CD4-positive, CD25-positive, alpha-beta regulatory T cell (primary cell): ENCODE measurements at places on chromosomes 3 and 15. TPM values are rescaled to one million over a fixed set of nuclear protein-coding genes. Genes with fewer than 3 reads are reported as not detected.

Gene TMEM212
- total RNA-seq: not detected

Gene C2CD4A
- total RNA-seq: 0.17 TPM

Gene CHRFAM7A
- total RNA-seq: 0.59 TPM

Gene KBTBD13
- not detected for total RNA-seq

Gene TP63
- 0.89 TPM for total RNA-seq

DNA sequence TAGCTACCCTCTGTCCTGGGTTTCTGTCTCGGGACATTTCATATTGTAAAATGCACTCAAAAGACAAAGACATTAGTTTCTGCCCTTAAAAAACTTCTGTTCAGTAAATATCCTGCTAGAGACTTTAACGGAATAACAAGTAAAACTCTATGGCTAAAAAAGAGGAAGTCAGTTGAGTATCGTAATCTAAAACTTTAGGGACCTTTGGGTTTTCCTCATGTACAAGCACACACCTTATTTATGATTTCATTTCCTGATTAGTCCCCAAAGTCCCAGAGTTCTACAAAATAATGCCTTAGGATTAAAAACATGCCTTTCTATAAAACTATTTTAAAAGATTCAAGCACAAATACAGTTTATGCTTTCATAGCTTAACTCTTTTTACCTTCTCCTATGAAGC is 585.9 kb downstream of the UNC13C start:
- no peaks in the 10 kb centered on the region for H3K4me1 ChIP-seq
- DNase-seq: no peak
- H3K4me3 ChIP-seq: no peak overlapping the region
- no peak overlapping the region for H3K27ac ChIP-seq

- no peak for DNase-seq
- no peaks in the 10 kb centered on the region for H3K4me1 ChIP-seq
- no peak overlapping the region for H3K4me3 ChIP-seq
- no peaks in the 10 kb centered on the region for H3K27me3 ChIP-seq
- no peak overlapping the region for H3K27ac ChIP-seq
Measured at GRCh38 chr15:93164409-93164808, 75.4 kb upstream of the RGMA start.

GRCh38 chr15:41860049-41860828 is 21.6 kb downstream of the PLA2G4B start:
- no peaks in the 10 kb centered on the region for H3K36me3 ChIP-seq
- no peaks in the 10 kb centered on the region for H3K4me1 ChIP-seq
- no peak overlapping the region for H3K27ac ChIP-seq
- no peak for DNase-seq
- no peaks in the 10 kb centered on the region for H3K27me3 ChIP-seq
- H3K4me3 ChIP-seq: no peak overlapping the region

- no peak overlapping the region for H3K4me3 ChIP-seq
- H3K27me3 ChIP-seq: no peaks in the 10 kb centered on the region
- H3K36me3 ChIP-seq: no peaks in the 10 kb centered on the region
- no peaks in the 10 kb centered on the region for H3K4me1 ChIP-seq
- H3K27ac ChIP-seq: no peak overlapping the region
Measured at GRCh38 chr3:94543161-94543560, 480.3 kb downstream of the NSUN3 start.

DNA sequence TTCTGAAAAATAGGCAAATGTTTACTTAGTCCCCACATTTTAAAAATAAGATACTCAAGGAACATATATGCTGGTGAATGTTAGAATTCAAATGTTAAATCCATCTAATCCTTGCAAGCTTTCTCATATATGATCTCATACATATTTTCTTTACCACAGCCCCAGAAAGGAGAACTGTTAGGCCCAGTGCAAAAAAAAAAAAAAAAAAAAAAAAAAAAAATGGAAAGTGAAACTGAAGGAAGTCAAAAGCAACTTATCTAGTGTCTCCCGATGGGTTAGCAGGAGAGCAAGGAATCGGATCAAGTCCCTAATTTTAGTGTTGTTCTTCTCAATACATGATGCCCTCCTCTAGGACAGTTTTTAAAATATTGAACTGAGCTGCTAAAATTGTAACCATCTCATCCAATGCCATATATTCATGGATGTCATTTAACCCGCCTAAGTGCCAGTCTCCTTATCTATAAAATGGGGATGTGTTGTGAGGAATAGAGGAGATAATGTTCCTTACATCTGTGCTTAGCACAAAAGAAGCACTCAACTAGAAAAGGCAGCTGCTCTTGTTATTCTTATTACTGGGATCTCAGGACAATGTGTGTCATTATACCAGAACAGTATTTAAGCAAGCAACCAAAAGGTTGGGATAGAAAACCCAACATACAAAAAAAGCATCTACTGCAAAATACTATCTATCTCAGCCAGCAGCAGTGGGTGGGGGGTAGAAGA is 279.7 kb downstream of the MAGI1 start:
- no peak overlapping the region for H3K27ac ChIP-seq
- no peak for DNase-seq
- no peak overlapping the region for H3K4me3 ChIP-seq
- H3K4me1 ChIP-seq: no peaks in the 10 kb centered on the region
- H3K36me3 ChIP-seq: no peaks in the 10 kb centered on the region
- no peaks in the 10 kb centered on the region for H3K27me3 ChIP-seq

DNA sequence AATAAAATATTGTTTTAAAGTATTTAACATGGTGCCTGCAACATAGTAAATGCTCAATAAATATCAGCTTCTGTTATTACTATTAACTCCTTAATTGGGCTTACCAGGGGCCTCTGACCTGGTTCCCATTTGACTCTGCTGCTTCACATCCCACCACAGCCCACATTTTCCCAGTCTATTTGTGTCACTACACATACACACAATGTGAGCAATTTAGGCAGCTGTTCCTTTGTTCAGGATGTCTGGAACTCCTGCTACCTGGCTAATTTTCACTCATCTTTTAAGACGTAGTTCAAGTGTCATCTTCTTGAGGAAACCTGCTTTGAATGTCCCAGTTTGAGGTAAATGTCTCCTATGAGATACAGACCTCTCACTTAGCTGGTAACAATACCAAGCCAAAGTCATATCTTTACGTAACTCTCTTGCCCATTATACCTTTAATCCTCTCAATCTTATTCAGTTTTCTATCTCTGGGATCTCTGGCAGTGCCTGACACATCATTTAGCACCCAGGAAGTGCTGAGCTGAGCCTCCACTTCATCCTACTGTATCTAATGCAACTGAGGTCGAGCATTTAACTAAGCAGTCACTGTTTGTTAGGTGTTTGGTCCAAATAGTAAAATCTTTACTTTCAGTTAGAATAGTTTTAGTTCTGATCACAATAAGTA is 4.4 kb downstream of the TGFBR2 start:
- peak overlapping the region; percentile 96 for H3K4me3 ChIP-seq
- peak; percentile 27 for DNase-seq
- peak overlapping the region; percentile 78 for H3K27ac ChIP-seq

DNA sequence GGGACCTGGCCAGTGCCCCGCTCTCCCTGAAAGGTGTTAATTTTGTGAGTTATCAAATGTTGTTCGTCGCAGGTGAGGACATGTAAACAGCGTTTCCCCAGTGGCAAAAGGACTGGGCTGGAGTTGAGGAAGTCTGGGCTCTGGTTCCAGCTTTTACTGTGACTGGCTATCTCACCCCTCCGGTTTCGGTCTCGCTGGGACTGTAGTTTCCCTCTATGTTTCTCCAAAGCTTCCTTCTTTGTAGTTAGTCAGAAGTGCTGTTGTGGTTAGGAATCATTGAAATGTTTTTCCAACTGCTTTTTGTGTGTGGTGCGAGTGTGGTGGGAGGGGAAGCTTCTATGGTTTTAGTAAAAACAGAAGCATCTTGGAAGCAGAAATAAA is 990 bp upstream of the CLDN1 start:
- H3K4me1 ChIP-seq: peaks cover 8% of the 10 kb centered on the region
- no peak overlapping the region for H3K4me3 ChIP-seq
- no peaks in the 10 kb centered on the region for H3K36me3 ChIP-seq
- no peak overlapping the region for H3K27ac ChIP-seq

GRCh38 chr3:16183601-16184270 is 9.3 kb downstream of the GALNT15 start:
- no peak overlapping the region for H3K4me3 ChIP-seq
- H3K27ac ChIP-seq: no peak overlapping the region
- no peaks in the 10 kb centered on the region for H3K4me1 ChIP-seq
- H3K36me3 ChIP-seq: no peaks in the 10 kb centered on the region

GRCh38 chr3:13858768-13859520 is 20.9 kb downstream of the WNT7A start:
- no peak for DNase-seq
- no peak overlapping the region for H3K4me3 ChIP-seq
- no peak overlapping the region for H3K27ac ChIP-seq

GRCh38 chr15:84833447-84834228 is 16.5 kb downstream of the ALPK3 start:
- no peaks in the 10 kb centered on the region for H3K4me1 ChIP-seq
- no peak overlapping the region for H3K27ac ChIP-seq
- no peak for DNase-seq
- no peaks in the 10 kb centered on the region for H3K36me3 ChIP-seq
- H3K4me3 ChIP-seq: no peak overlapping the region
- H3K27me3 ChIP-seq: peaks cover 2% of the 10 kb centered on the region

- no peaks in the 10 kb centered on the region for H3K36me3 ChIP-seq
- no peak overlapping the region for H3K27ac ChIP-seq
- peaks cover 8% of the 10 kb centered on the region for H3K27me3 ChIP-seq
- H3K4me1 ChIP-seq: no peaks in the 10 kb centered on the region
- H3K4me3 ChIP-seq: no peak overlapping the region
- DNase-seq: no peak
Measured at GRCh38 chr3:39000008-39000450, 51.7 kb downstream of the SCN11A start.

GRCh38 chr15:92981333-92981732 is 81.2 kb downstream of the CHD2 start:
- H3K27ac ChIP-seq: peak overlapping the region; percentile 70
- H3K27me3 ChIP-seq: no peaks in the 10 kb centered on the region
- peaks cover 12% of the 10 kb centered on the region for H3K4me1 ChIP-seq
- peak overlapping the region; percentile 78 for H3K4me3 ChIP-seq
- peaks cover 95% of the 10 kb centered on the region for H3K36me3 ChIP-seq
- DNase-seq: no peak
